ENCODE measurements at places on chromosomes 3 and 15.

- no peak for DNase-seq
Measured at GRCh38 chr3:105493305-105493892, 126.7 kb downstream of the ALCAM start.

DNA sequence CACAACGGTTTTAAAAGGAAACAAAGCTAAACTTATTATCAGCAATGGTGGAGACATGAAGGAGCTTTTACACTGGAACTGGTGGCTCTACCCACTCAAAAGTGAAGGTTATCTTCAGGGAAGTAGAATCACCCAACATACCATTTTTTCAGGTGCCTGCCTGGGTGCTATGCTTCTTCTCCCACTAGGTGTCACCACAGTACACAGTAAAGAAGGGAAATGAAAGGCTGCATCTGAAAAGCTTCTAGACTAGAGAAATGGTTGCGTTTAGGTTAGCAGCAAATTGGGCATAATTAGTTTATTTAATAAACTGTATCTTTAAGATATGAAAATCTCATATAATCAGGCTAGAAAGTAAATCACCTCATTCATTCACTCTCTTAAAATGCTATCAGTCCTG, 47.0 kb upstream of the SELENOK start:
- peak; percentile 62 for DNase-seq

GRCh38 chr15:59687836-59688235, 1.3 kb downstream of the BNIP2 start:
- peak; percentile 68 for DNase-seq

DNA sequence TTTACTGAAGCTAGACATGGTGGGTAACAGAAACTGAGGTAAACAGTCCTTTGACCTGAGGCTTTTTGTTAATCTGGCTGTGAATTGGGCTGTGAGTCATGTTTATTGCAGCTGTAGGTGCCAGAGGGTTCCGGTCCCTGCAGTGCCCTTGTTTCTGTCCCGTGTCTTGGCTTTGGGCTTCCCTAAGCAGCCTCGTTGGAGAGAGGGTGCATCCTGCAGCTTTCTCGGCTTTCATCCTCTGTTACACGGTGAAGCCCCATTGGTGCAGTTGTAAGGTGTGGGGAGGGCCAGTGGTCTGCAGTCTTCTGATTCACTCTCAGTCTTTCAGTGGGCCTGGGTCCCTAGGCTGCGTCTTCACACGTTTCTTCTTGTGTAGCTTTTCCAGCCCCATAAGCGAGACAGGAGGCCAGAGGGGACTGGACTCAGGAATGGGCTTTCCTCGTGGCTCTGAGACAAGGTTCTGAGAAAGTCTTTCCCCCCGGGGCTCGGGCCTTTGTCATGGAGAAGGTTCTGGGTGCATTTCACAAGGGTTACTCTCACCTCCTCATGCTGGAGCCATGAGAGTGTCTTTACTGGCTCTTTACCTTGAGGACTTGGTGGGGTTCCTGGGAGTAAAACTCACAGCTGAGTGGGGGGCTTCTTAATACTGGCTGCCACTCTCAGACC, 33.1 kb downstream of the ASB7 start:
- no peak for DNase-seq

Data from Kasumi-1 (cell line).